Central memory CD8-positive, alpha-beta T cell (primary cell): ENCODE measurements at places on chromosomes 12 and 14.

DNA sequence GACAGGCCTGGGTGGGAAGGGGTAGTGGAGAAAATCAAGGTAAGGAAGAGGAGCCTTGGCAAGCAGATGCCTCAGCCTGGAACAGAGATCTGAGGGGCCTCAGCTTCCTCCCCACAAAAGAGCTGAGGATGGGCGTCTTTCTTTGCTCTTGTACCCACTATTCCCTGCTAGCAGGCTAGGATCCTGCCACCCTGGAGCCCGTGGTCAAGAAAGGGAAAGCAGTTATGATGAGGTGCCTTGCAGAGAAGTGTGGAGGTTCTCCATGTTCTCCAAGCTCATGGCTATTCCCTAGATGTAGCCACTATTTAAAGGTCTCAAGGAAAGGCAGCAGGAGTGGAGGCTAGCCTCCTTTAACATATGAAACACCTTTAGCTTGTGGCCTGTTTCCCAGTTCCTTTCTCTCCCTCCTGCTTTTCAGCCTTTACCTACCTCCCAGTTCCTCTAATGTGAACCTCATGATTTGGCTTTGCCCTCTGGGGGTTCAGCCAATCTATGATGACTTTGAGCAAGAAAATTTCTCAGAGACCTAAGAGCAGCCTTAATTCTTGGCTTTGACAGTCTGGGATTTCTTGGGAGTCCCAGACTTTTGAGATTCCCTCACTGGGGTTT is 1.1 kb downstream of the IKZF4 start:
- DNase-seq = no peak

GRCh38 chr12:76962099-76962498 is 83.3 kb upstream of the CSRP2 start:
- no peak for DNase-seq

DNA sequence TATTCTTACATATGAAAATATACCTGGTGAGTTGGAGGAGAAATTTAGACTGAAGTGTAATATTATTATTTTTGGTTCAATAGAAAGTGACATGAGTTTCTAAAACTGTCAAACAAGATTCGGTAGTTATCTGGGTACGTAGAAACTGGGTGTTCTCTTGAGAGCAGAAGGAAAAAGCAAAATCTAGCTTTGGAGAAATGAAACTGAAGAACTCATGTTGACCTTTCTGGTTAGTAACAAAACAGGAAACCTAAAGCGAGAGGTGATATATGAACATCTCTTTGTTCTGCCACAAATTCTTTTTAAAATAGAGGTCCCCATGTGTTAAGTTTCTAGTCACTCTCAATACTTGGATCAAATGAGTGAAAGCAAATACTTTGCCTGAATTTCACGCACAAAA is 401.7 kb downstream of the TRHDE start:
- DNase-seq = no peak

- DNase-seq = no peak
Measured at GRCh38 chr12:11667171-11667570, 17.7 kb downstream of the ETV6 start.

DNA sequence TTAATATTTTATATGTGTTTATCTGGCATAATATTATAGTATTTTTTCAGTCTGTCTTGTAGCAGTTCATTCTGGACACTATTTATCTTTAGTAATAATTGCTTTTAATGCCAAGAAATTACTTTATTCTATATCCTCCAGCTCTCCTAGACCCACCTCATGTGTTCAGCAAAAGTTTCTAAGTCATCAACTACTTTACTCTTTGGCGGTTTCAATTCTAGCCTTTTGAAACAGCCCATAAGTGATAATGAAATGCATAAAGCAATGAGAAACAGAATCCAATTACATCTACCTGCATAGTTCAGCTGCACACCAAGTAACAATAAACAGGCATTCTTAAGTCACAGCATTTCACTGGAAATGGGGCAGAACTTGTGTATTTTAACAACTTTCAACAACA is 225.5 kb downstream of the SLC25A21 start:
- DNase-seq = no peak

DNA sequence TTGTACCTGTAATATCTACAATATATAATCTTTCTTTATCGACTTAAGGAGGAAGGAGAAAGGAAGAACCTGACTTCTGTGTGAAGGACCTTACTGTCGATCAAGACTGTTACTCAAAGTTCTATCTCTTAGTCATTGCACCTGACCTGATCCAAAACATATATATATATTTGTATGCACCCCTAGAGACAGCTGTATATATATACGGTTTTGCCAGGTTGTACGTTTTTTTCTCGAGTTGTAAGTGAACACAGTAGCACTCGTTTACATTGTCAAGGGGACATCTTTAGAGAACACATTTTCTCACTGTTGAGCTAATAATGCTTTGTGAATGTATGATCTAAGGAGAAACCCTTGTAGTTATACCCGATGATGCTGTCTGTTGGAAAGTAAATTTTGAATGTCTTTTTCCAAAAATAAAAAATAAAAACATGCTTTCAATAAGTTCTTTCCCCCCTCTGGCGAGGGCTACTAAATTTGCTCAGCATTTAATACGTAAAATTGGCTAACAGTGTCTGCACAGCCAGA is 536 bp upstream of the SLC35E3 start:
- no peak for DNase-seq

GRCh38 chr12:68505970-68506369 is 104.7 kb upstream of the RAP1B start:
- no peak for DNase-seq

DNA sequence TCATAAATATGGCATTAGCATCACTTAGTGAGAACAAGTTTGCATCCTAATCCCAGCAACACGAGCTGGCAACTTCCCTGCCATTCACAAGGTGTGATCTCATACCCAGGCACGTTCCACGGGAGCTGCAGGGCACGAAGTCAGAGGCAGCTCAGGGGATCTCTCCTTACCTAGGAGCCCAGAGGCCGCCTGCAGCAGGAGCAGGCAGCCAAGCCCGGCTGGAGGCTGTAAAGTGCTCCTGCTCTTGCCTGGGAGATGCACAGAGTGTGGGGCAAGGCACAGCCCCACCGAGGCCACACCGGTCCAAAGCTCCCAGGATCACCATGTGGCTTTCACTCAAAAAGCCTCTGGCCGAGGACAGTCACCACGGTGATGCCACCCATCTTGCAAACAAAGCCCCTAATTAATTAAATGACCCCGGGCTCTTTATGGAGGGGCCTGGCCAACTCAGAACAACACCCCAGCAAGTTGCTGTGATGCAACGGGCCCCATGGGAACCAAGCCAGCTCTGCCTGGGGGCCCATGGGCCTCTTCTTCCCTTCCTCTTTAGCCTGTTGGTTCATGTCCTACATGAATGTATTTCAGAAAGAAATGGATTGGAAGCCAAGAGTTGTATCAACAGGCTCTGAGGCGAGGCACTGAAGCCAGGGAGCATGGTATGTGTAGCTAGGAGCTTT is 26.5 kb downstream of the NUAK1 start:
- DNase-seq = no peak

DNA sequence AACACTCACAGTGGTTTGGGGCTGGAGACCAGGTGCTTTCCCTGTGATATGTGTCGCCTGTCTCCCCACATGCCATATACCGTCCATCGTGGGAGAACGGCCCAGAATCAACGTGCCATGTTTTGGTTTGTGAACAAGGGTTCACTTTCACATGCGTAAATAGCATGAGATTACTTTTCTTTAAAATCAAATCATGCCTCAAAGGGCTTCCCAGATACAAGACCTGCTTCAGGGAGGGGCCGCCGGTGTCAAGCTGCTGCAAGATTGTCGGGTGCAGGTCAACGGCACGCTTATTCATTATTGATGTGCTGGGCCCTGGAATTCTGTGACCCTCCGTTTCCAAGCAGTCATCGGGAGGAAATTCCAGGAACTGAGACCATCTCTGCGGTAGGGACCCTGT is 145.2 kb upstream of the RTL1 start:
- no peak for DNase-seq
